Pancreas (tissue), 10 donors: ENCODE measurements at places on chromosomes 2 and 18. TPM values are rescaled to one million over a fixed set of nuclear protein-coding genes. Genes with fewer than 3 reads are reported as not detected.

DNA sequence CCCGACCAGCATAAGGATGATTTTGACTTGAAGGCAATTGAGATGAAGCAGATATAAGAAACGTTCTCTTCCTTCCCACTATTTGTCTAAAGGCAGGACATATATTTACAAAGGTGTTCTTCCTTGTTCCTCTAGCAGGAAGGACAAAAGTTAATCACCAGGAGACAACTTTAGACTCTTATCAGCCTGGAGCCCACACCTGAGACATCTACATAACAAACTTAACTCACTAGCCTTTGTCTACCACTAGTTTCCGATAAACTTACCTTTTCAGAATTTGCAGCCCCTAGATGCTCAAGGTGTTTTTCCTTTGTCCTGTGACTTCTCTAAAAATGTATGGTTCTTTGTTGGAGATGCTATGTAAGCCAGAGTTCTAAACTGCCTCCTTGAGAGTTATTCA is 1047.8 kb upstream of the NXPH2 start:
- H3K36me3 ChIP-seq, result no peaks in the 10 kb centered on the region
- no peaks in the 10 kb centered on the region for H3K4me1 ChIP-seq
- H3K27me3 ChIP-seq, result no peaks in the 10 kb centered on the region
- no peak for DNase-seq
- H3K4me3 ChIP-seq, result no peak overlapping the region
- no peak overlapping the region for H3K27ac ChIP-seq

- DNase-seq, result peak; percentile 11
- H3K27ac ChIP-seq, result no peak overlapping the region
- H3K4me1 ChIP-seq, result no peaks in the 10 kb centered on the region
- H3K36me3 ChIP-seq, result no peaks in the 10 kb centered on the region
These were observed 76.0 kb upstream of the CTDP1 start for GRCh38 chr18:79603321-79604204.

- H3K36me3 ChIP-seq, result peaks cover 10% of the 10 kb centered on the region
- H3K4me3 ChIP-seq, result no peak overlapping the region
- H3K27me3 ChIP-seq, result no peaks in the 10 kb centered on the region
- H3K4me1 ChIP-seq, result no peaks in the 10 kb centered on the region
These were observed 54.8 kb downstream of the ATP9B start for GRCh38 chr18:79123948-79124347.

GRCh38 chr18:8389391-8390340 is 219.6 kb upstream of the RAB12 start:
- no peak overlapping the region for H3K4me3 ChIP-seq
- H3K27me3 ChIP-seq, result no peaks in the 10 kb centered on the region
- no peak overlapping the region for H3K27ac ChIP-seq
- no peaks in the 10 kb centered on the region for H3K36me3 ChIP-seq

- no peak overlapping the region for H3K4me3 ChIP-seq
- H3K4me1 ChIP-seq, result peaks cover 10% of the 10 kb centered on the region
These were observed 158.0 kb downstream of the AGPS start for GRCh38 chr2:177550264-177551200.

GRCh38 chr18:31977270-31977872 is 34.4 kb upstream of the TRAPPC8 start:
- no peak overlapping the region for H3K4me3 ChIP-seq
- H3K4me1 ChIP-seq, result no peaks in the 10 kb centered on the region
- no peaks in the 10 kb centered on the region for H3K27me3 ChIP-seq
- no peak for DNase-seq

DNA sequence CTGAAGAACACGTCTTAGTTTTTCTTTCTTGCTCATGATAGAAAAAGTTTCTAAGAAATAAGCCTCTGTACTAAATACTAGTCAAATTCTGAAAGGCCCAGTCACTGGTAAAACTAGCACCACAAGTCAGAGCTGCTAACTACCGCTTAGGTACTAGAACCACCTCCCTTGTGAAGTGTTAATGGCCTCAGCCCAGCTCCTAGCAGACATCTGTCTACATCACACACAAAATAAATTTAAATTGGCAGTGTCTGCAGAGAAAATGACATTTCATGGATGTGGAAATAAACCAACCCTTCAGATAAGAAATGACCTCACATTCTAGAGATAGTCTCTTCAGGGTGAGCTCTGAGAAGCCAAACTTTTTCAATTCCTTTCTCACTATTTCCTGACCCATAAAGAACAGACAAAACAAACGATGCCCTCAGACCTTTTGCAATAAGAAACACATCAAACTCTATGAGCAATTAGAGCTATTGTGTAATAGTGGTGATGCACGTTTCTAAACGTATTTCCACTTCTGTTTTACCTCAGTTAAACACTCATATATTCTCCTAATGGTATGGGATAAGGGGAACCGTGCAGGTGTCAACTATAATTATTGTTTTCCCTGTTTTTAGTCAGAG is 70.3 kb upstream of the DSG1 start:
- H3K4me1 ChIP-seq, result peaks cover 21% of the 10 kb centered on the region
- no peak overlapping the region for H3K4me3 ChIP-seq
- no peaks in the 10 kb centered on the region for H3K36me3 ChIP-seq
- H3K27ac ChIP-seq, result no peak overlapping the region
- DNase-seq, result no peak
- H3K27me3 ChIP-seq, result no peaks in the 10 kb centered on the region

- no peak for DNase-seq
- no peaks in the 10 kb centered on the region for H3K27me3 ChIP-seq
- no peak overlapping the region for H3K27ac ChIP-seq
These were observed 1.6 kb upstream of the LRRFIP1 start for GRCh38 chr2:237625777-237626176.

DNA sequence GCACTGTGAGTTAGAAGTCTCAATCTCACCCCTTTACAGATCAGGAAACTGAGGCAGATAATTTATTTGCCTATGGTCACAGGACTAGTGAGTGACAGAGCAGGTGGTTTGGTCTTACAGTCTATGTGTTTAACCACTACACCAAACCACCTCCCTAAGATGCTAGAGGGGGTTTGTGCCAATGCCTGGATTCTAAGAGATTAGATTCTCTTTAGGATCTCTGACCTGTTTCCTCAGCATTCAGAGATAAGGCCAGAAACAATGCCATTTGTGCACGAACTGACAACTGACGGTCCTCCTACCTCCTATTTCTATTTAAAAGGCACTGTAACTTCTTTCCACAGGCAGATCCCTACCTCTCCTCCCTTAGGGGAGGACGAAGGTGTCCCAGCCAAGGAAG is 2.3 kb upstream of the SLC20A1 start:
- peaks cover 17% of the 10 kb centered on the region for H3K4me1 ChIP-seq
- no peak overlapping the region for H3K4me3 ChIP-seq
- H3K27ac ChIP-seq, result no peak overlapping the region
- no peaks in the 10 kb centered on the region for H3K36me3 ChIP-seq
- DNase-seq, result no peak

DNA sequence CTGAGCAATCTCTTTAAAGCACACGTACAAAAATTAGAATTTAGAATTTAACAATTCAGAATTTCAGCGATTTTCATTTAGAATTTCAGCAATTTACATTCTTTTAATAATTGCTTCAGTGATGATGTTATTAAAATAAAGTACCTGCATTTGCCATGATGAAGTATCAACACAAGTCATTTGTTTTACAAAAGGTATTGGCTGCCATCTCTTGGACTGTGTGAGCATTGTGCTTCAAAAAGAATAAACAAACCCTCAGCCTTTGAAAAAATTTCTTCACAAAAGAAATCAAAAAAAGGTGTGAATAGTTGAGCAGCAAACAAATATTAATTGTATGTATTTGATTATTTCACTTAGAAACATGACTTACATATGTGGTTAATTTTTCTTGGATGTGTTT is 27.1 kb upstream of the ZC3H15 start:
- H3K27me3 ChIP-seq, result no peaks in the 10 kb centered on the region
- H3K4me1 ChIP-seq, result peaks cover 6% of the 10 kb centered on the region
- no peak for DNase-seq
- H3K36me3 ChIP-seq, result no peaks in the 10 kb centered on the region
- no peak overlapping the region for H3K4me3 ChIP-seq
- H3K27ac ChIP-seq, result no peak overlapping the region

The GALNT5 gene
- total RNA-seq, result 0.60 TPM

The SERPINB13 gene
- total RNA-seq, result not detected

The PROKR1 gene
- total RNA-seq, result not detected
